AG04449 (cell line): ENCODE measurements at places on chromosomes 5 and 9.

GRCh38 chr5:125486634-125487033 lies 740.2 kb upstream of the ZNF608 start:
- peak; percentile 26 for DNase-seq

DNA sequence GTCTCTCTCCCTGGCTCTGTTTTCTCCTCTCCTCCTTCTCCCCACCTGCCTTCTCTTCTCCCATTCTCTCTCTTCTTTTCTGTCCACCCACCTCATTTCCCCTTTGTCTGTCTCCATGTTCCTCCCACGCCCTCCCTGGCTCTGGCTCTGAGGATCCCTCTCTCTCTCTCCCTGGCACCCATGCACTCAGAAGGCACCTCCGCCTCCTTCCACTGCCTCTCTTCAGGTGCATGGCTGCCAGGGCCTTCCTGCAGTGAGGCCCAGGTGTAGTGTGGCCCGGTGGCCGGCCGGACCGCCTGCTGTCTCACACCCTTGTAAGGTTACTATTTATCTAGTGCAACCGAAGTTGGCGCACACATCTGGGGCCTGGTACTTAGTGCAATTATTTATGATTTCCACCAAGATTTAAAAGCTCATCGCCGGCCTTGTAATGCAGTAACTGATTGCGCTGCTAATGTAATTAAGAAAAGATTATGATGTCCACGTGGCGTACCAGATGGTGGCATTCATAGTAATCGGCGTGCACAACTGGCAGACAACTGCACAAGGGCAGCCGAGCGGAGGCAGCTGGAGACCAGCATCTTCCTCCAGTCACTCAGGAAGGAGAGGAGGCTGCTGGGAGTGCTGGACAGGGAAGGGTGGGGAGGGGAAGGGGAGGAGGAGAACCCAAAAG lies 50.4 kb upstream of the MVB12B start:
- no peak for DNase-seq

- DNase-seq = no peak
These were observed 416.6 kb downstream of the PLK2 start for GRCh38 chr5:58043032-58043945.

GRCh38 chr9:116032683-116033440 lies 120.7 kb upstream of the PAPPA start:
- DNase-seq = no peak

DNA sequence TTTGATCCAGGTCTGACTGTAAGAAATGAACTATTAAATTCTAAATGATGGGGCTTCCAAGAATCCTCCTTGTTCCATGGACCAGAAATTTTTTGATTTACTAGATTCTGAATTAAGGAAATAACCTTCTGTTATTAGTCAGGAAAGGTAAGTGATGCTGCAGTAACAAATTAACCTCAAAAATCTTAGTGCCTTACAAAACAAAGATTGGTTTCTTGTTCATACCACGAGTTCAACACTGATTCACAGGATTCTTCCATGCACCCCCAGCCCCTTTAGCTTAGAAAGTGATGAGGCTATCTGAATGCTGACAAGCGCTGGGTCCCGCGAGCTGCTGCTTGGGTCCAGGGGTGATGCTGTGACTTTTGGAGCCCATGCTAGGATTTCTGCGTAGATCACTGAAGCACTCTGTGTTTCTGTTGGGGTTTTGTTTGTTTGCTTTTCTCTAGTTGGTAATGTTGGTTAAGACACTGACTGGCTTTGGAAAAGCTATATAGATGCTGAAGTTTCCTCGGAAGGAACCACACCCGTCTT lies 52.3 kb downstream of the COL15A1 start:
- no peak for DNase-seq

GRCh38 chr9:16271967-16272366 lies 598.5 kb downstream of the BNC2 start:
- DNase-seq = no peak

- no peak for DNase-seq
These were observed 65.5 kb upstream of the OSMR start for GRCh38 chr5:38780316-38780715.

DNA sequence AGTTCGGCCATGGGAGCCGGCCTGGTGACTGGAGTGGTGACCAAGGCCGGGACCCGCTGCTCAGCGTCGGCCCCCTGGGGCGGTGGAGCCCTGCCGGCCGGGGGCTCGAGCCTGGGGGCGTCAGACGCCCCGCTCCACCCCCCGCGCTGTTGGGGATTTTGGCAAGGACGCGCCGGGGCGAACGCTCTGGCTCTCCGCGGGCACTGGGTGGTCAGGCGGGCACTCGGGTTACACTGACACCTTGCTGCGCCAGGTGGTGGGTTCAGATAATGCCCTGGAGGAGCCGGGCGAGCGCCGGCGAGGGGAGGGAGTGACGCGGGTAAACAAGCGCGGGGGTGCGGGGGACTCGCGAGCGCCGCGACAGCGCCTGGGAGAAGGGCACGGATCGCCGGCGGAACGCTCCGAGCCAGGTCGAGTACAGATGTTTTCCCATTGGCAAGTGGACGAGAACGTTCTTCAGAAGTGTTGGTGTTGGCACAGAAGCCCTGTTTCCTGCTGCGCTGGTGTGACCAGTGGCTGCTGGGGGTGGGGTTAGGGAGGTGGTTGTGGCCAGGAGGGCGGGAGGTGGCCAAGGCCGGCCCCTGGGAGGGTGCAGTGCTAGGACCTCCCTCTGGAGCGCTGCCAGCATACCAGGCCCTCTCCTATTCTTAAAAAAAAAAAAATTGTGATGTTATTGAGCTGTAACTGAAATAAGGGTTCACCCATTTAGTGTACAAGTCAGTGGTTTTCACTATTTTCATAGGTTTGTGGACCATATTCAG lies 773 bp downstream of the SQSTM1 start:
- DNase-seq = peak; percentile 60

DNA sequence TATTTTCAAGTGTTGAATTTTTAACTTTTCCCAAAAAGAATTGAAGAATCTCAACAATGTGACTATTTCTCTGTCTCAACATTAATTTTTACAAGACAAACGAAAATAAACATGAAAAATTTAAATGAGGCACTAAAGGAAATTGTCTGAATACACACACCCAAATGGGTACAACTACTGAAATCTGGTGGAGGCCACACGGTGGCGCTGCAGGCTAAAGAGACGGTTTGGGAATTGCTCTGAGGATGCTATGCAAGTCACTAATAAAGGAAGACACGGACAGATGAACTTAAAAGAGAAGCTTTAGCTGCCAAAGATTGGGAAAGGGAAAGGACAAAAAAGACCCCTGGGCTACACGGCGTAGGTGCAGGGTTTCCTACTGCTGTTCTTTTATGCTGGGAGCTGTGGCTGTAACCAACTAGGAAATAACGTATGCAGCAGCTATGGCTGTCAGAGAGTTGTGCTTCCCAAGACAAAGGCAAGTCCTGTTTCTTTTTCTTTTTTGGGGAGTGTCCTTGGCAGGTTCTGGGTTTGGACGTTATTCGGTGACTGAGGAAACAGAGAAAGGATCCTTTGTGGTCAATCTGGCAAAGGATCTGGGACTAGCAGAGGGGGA lies at the start of gene PCDHB10:
PCDHB10 (plus strand) TSS at position 244 of the 616 bp plus-strand sequence; CDS start at position 444, 200 bp downstream.
- no peak for DNase-seq

DNA sequence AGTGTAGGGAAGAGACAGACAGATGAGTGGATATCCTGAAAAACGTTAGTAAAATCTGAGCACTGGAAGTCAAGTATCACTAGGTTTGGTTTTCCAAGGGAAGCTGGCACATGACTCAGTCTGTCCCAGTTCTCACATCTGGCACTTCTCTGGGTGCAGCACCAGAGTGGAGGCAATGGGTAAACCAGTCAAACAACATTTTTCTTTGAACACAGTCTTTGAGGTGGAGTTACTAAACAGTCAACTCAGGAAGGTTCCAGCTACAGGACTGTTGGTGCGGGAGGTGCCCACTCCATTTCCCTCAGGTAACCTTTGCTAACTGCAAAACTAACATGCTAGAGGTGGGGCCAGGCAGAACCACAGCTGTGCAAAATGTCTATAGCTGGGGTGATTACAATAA lies 301.4 kb upstream of the RFX3 start:
- no peak for DNase-seq

DNA sequence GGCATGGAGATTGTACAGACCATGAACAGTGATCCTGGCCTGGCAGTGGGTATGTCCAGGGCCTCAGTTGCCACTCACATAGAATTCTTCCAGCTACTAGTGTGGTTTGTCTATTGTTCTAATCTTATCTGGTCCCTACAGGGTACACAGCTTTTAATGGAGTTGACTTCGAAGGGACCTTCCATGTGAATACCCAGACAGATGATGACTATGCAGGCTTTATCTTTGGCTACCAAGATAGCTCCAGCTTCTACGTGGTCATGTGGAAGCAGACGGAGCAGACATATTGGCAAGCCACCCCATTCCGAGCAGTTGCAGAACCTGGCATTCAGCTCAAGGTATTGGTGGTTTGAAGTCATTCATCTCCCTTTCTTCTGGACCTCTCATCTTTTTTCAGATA lies 43.8 kb downstream of the THBS4 start:
- no peak for DNase-seq

GRCh38 chr5:142096382-142096781 lies 12.2 kb upstream of the NDFIP1 start:
- no peak for DNase-seq

DNA sequence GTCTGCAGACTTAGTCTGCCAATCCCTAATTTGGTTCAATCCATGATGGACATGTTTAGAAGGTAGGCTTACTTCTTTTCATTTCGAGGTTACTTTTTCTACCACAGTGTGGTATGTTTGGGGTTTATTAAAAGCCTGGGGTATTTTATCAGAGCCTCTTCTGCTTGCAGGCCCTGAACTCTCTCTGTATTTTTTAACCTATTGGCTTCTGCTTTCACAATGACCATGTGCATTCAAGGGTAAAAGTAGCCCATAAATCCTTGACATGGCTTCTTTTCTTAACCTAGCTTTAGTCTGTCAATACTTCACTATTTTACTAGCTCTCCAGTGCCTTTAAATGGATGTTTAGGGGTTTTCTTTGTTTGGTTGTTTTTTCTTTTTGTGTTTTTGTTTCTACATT lies 286.6 kb downstream of the FER start:
- no peak for DNase-seq

DNA sequence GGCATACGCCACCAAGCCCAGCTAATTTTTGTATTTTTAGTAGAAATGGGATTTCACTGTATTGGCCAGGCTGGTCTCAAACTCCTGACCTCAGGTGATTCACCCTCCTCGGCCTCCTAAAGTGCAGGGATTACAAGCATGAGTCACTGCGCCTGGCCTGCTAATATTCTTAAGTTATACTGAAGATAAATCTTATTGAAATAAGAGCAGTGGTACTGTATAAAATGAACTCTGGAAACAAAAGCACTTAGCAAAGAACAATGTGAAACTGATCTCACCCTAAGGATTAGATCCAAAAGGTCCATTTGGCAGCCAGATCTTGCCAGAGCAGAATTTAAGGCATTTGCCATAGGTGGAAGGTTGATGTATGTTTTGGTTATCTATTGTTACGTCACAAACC lies 27.1 kb downstream of the CYSTM1 start:
- DNase-seq = no peak

- DNase-seq = no peak
These were observed 12.5 kb upstream of the CARD9 start for GRCh38 chr9:136386018-136386417.
